ENCODE measurements at places on chromosomes 1 and 21.

GRCh38 chr1:244391761-244392160, 59.9 kb downstream of the ADSS2 start:
- no peak for DNase-seq

DNA sequence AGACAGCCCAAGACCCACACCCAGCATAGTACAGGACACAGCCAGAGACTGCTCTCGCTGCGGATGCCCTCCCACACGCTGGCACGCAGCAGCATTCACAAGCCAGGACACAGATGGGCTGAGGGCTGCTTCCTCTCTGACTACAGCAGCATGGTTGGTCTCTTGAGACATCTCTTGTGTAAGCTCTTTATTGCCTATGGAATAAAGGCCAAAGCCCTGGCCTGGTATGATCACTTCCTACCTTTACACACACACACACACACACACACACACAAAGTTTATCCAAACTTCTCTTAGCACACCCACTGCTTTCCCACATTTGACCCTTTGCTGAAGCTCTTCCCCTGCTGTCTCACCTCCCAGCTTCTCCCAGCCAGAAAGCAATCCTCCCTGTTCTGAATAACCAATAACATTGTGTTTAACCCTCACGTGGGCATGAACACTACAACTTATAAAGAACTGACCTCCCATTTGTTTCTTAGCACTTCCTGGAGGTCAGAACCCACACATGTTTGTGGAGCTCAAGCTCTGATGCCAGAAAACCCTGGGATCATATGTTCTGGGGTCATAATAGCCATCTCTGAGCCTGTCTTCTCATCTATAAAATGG, 1.2 kb upstream of the LUZP1 start:
- DNase-seq, result no peak

GRCh38 chr1:206634365-206635079, 814 bp upstream of the DYRK3 start:
- DNase-seq, result peak; percentile 43

DNA sequence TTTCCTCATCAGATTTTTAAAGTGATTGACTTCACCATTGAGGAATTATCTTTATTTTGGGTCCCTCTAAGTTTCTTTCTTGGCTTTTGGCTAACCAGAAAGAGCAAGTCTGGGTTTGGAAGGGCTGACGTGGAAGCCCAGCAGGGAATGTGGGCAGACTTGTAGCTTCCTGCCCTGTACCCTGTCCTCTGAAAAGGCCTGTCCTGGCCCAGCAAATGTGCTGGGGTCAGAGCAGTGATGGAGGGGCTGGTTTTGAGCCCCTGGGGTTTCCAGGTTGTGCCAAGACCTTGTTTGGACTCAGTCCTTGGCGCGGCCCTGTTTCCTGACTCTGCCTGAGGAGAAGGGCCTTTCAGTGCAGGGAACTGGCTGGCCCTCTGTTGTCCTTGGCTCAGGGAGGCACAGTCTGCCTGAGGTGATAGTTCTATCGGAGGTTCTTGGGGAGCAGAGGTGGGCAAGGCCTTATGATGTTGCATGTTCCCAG, 72.1 kb downstream of the UCK2 start:
- no peak for DNase-seq

DNA sequence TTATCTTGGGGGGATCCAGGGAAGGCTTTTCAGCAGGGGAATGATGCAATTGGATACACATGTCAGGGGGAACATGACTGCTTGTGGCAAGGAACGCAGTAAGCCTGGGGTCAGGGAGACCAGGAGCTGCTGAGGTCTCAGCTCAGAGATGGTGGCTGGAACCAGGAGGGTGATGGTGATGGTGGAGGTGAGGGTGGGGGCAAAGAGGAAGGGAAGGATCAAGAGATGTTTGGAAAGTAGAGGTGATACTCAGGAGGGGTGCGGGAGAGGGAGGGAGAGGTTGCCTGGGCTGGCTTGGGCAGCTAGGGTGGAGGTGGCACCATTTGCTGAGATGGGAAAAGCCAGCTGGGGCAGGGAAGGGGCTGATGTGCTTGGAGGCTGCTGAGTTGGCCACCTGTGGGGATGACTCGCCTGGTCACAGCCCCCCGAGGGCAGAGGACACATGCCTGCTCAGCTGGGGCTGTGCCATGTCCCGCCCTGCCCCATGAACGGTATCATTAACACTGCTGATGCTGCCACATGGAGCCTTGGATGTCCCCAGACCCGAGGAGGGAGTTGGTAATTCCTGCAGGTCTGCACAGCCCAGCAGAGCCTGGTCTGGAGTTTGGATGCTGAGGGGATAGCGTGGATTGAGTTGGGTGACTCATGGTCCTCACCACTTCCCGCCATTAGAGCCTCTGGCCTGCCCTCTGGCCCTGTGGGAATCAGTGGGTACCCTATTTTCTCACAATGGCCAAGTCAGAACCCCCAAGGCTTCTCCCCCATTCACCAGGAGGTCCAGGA, 6.3 kb upstream of the PADI1 start:
- no peak for DNase-seq

GRCh38 chr1:246794828-246795671, 70.8 kb downstream of the SCCPDH start:
- no peak for DNase-seq

GRCh38 chr1:40627987-40628902, 37.2 kb downstream of the RIMS3 start:
- DNase-seq, result no peak

GRCh38 chr21:38533887-38534286, 35.6 kb upstream of the ERG start:
- DNase-seq, result no peak

All from activated effector memory CD4-positive, alpha-beta T cell treated with Interleukin-2 at 50 U/mL for 16 hours (primary cell).